Omental fat pad (tissue), 4 donors: ENCODE measurements at places on chromosomes 5 and 9.

- no peak for DNase-seq
Observed at GRCh38 chr5:64637144-64637543, 53.2 kb upstream of the SHISAL2B start.

DNA sequence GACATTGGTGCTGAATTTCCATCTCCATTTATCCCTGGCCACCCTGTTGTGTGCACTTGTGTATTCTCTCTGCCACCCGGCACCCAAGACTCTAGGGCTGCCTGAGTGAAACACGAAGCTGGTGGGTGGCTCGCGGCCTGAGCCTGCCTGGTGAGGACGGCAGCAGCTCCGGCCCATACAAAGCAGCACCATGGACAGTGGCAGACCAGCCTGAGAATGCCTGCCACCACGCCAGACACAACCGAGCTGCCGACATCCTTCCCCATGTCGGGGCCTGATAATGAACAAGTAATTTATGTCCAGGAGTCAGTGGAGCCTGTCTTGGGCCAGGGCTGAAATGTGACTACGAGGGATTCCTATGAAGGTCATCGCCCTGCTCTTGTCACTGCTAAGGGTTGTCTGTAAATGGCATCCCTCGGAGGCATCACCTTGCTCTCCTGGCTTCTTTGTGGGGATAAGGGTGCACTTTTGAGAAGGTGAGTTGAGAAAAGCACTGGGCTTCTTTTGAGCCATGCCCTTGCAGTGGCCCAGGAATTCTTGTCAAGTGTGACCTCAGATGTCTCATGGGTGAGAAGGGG is 175.7 kb downstream of the MELK start:
- no peak for DNase-seq

- no peak for DNase-seq
Observed at GRCh38 chr9:14304259-14304658, 9.7 kb downstream of the NFIB start.

GRCh38 chr5:139276426-139276825 is 17.1 kb upstream of the MATR3 start:
- no peak for DNase-seq

GRCh38 chr9:84230355-84231145 is 110.0 kb downstream of the SLC28A3 start:
- DNase-seq, result no peak

GRCh38 chr5:5424736-5425135 is 2.3 kb downstream of the ICE1 start:
- no peak for DNase-seq
